CD4-positive, CD25-positive, alpha-beta regulatory T cell (primary cell): ENCODE measurements at places on chromosomes 16 and 17. TPM values are rescaled to one million over a fixed set of nuclear protein-coding genes. Genes with fewer than 3 reads are reported as not detected.

DNA sequence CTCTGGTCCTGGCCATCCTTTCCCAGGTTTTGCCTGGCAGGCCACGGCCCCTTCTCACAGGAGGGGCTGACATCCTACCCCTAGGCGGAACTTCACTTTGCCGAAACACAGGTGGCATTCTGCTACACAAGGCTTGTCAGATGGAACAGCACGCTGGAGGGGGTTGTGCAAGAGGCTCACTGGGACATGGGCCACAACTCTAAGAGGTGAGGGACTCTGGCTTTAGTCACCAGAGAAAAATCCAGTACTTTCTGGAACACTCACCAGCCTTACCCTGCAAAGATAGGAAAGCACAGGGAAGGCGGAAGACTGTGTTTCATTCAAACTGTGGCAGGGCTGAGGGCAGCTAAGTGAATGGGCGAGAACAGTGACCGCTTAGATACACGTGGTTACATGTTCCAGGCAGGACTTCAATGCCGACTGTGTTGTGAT is 18.3 kb downstream of the CDC42EP4 start:
- no peak overlapping the region for H3K4me3 ChIP-seq
- H3K36me3 ChIP-seq = no peaks in the 10 kb centered on the region
- no peak for DNase-seq
- no peak overlapping the region for H3K27ac ChIP-seq

GRCh38 chr17:6696906-6697305 is 16.3 kb downstream of the SLC13A5 start:
- no peaks in the 10 kb centered on the region for H3K4me1 ChIP-seq
- H3K27ac ChIP-seq = no peak overlapping the region
- H3K36me3 ChIP-seq = no peaks in the 10 kb centered on the region
- no peak for DNase-seq
- peaks cover 3% of the 10 kb centered on the region for H3K27me3 ChIP-seq

KCNJ2 gene
- 0.22 TPM for total RNA-seq

GRCh38 chr16:79182616-79183015 is 417.9 kb downstream of the MAF start:
- no peak for DNase-seq
- no peaks in the 10 kb centered on the region for H3K4me1 ChIP-seq
- H3K27ac ChIP-seq = no peak overlapping the region
- H3K36me3 ChIP-seq = no peaks in the 10 kb centered on the region

GRCh38 chr17:21282231-21282630 is 2.3 kb upstream of the MAP2K3 start:
- no peak overlapping the region for H3K27ac ChIP-seq
- H3K27me3 ChIP-seq = no peaks in the 10 kb centered on the region
- no peak for DNase-seq
- no peaks in the 10 kb centered on the region for H3K36me3 ChIP-seq
- peaks cover 56% of the 10 kb centered on the region for H3K4me1 ChIP-seq

DNA sequence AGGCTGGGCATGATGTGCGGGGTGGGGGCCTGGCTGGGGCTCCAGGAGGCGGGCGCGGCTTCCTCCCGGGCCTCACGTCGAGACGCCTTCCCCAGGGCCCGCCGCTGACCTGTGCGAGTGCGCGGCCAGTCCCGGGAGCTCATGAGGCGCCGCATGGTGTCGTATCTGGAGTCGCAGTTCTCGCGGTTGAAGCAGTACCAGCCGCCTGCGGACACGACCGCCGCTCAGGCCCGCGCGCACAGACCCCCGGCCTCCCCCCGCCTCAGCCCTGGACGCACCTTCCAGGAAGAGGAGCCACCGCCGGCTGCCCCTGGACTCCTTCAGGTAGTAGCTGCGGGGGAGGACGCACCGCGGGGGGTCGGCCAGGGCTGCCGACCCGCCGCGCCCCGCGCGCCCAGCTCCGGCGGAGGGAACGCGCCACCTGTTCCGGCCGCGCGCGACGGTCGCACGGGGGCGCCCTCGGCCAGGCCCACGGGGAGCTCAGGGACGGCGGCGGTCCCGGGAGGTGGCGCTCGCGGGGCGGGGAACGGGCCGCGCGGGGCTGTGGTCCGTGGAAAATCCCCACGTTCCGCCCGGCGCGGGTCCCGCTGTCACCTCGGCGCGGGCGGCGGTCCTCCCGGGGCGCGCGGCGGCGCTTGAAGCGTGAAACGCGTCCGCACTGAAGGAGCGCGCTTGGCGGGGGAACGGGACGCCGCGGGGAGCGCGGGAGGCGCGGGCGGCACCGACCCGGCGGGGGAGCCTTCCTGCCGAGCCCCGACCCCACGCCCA is 1.4 kb downstream of the NOTUM start:
- no peak overlapping the region for H3K27ac ChIP-seq
- H3K4me1 ChIP-seq = peaks cover 22% of the 10 kb centered on the region
- H3K36me3 ChIP-seq = no peaks in the 10 kb centered on the region
- DNase-seq = peak; percentile 85
- peaks cover 5% of the 10 kb centered on the region for H3K27me3 ChIP-seq

- H3K27ac ChIP-seq = peak overlapping the region; percentile 91
- peaks cover 29% of the 10 kb centered on the region for H3K4me1 ChIP-seq
- H3K4me3 ChIP-seq = peak overlapping the region; percentile 84
- no peak for DNase-seq
Observed at GRCh38 chr17:75979705-75980187, 706 bp downstream of the TEN1 start.
